ENCODE measurements at places on chromosomes 1 and 21.

DNA sequence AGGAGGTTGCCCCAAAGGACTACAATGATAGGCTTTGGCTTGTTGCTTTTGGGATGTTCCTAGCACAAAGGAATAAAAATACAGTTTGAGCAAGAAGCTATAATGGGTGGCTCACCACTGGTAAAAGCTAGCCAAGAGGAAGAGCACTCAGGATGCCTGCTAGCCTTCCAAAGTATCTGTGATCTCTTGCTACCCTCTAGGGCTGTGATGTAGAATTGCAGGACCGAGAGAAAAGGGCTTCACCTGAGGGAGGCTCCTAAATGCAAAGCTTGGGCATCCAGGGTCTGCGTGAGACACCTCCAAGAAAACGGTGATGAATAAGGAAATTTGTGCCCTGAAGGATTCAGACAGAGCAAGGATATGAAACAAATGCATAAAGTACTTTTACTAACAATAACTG is 17.7 kb downstream of the IVL start:
- DNase-seq, result no peak

GRCh38 chr1:83815330-83815729 is 183.6 kb downstream of the TTLL7 start:
- DNase-seq, result no peak

DNA sequence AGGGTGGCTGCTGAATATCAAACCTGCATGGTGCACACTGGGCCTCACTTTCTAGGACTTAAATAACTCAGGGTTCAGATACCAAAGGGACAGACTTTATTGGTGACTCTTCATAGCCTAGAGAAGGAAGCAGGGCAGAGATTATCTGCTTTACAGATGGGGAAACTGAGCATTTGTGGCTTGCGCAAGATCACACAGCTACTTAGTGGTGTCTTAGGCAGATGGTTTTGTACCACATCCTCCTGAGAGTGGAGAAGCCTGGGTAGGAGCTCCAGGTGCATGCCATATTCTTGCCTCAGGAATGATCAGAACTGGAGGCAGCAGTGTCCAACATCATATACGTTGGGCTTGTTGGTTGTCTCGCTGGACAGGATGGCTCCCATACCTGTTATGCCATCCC is 6.8 kb upstream of the DPH2 start:
- no peak for DNase-seq

GRCh38 chr1:60911966-60912697 is 170.2 kb upstream of the NFIA start:
- no peak for DNase-seq

GRCh38 chr1:60864722-60865121 is 217.6 kb upstream of the NFIA start:
- no peak for DNase-seq

- DNase-seq, result no peak
These were observed 60.7 kb upstream of the TEKT2 start for GRCh38 chr1:36023098-36023769.

- DNase-seq, result no peak
These were observed 71.9 kb downstream of the ST3GAL3 start for GRCh38 chr1:43779266-43779665.

DNA sequence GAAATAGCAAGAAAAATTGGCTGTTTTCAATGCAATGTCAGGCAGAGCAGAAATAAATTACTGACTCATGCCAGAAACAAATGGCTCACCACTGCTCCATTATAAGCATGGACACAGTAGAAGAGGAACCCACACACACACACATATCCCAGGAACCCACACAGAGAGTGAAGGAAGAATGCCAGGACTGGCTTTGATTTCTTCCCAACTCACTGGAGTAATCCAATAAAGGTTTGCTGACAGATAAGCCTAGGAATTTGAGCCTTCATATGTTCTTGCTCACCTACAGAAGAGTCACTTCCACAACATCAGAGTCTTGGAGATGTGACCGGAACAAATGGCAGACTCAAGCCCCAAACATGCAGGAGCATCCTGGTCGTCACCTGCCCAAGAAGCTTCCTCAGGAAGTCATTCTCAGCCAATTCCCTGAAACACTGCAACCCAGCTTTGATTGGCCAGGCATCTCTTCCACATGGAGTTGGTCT is 2.2 kb downstream of the SH3BP5L start:
- no peak for DNase-seq

GRCh38 chr1:172874950-172875349 is 175.8 kb downstream of the TNFSF18 start:
- DNase-seq, result no peak

GRCh38 chr1:114651893-114652292 is 18.0 kb downstream of the DENND2C start:
- no peak for DNase-seq

DNA sequence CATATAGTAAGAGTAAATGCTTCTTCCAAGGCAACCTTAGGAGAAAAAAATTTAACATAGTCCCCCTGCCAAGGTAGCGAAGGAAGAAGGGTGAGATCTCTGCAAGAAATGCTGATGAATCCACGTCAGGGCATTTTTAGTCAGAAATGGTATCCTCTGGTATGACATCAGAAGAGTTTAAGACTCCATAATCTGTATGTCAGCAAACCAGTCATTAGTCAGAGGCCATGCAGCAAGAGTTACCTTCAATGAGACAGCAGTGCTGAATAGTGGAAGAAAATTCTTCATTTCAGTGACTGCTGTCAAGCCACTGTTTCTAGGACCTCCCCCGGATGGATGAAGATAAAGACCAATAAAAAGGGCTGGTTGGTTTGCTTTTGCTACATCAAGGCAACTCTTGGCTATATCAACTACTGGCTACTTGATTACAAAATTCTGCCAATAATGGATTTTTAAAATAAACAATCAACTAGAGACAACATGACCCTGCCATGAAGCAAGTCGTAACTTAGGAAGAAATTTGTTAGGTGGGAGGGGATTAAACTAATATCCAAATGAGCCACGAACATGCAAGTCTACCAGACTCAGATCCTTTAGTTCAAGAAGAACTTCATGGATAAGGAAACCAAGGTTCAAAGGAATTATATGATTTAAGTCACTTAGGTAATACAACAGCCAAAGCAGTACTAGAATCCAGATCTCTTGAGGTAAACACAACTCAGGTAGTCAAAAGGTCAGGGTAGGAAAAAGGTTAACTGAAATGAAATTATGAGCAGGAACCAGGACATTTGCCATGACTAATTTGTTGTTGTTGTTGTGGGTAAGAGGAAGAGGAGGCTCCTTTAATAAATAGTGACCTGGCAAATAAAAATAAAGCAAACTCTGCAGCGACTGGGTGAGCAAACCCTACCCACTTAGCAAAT is 25.6 kb upstream of the GUCA2A start:
- DNase-seq, result no peak

- DNase-seq, result no peak
These were observed 44.7 kb upstream of the LYPLAL1 start for GRCh38 chr1:219128957-219129356.

- DNase-seq, result no peak
These were observed 35.5 kb upstream of the PARP1 start for GRCh38 chr1:226443439-226443838.

DNA sequence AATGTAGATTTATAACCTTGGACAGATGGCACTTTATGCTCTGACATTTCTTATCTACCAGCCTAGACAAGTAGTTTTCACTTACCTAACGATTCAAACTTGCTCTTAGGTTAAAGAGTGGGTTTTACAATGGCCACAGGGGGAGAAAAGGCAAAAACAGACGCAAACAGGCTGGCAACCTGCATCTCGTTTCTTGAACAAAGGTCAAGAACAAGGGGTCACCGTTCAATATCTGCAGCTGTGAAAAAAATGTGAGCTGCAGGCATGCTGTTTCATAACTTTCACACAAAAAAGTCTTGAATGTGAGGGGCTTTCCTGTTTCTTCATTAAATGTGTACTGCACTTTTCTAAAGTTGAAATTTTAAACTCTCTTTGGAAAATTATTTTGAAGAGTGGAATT is 49.4 kb downstream of the SYDE2 start:
- no peak for DNase-seq

DNA sequence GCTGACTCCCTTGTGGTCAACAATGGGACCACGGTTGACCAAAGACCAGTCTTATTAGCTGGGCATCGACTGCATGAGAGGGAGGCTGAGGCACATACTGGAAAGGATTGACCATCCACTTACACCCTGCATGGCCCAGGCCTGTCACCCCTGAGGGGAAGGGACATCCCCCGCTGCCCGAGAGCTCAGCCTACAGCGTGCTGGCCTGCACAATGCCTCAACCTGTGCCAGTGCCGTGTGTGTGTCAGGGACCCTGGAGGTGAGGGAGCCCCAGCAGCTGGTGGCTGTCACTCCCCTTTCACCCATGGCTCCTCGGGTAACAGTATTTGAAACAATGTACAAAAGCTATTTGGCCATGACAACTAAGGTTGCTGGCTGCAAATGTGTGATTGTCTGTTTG is 67.3 kb downstream of the SLC35F3 start:
- no peak for DNase-seq

DNA sequence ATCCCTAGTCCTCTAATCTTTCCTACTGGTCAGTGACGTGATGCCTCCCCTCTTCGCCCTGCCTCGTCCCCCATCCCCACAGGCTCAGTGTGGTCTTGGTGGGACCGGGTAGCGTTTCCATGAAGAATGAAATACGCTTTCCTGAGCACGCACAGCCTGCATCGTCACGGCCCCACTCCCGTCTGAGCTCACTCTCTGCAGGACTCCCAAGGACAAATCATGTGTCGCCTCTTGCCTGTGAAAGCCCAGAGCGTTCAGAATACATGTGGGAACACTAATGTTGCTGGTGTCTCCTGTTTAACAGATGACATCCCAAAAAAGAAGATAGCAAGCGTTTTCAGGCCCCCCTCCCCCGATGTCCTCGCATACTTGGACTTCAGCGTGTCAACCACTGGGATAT is 49.2 kb downstream of the S100B start:
- DNase-seq, result no peak

DNA sequence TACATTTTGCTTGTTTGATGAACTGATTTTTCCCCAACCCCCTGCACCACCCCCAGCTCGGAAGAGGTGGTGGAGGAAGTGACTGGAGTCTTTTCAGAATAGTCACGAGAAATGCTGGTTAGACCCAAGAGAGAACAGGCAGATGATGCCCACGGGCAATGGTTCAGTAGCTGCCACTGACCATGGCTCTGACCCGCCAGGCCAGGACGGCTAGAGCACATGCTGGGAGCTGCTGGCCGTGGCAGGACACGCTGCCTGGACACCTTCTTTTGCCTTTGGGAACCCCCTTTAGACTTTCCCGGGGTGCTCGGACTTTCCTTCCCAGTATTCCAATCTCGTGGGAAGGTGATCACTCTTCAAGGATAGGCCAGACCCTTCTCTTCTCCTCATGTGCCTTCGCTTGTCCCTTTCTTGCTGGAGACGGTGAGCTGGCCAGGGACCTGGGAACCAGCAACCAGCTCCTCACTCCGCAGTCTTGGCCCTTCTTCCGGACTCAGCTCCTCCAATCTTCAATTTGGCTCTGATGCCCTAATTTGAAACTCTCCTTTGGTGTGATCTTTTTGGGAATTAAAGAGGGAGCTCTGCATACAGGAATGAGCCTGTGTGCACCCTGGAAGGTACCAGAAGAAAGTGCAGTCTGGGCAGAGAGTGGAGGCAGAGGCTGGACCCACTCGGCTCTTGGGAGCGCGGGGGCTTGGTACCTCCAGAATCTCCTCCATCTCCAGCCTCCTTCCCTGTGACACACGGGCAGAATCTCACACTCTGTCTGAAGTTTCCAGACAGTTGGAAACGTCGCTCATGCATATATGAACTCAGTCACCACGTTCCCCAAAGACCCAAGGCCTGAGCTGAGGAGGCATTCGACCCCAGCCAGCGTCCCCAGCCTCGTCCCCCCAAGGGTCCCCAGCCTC is 4.0 kb upstream of the PDE9A start:
- DNase-seq, result no peak

- no peak for DNase-seq
These were observed 15.1 kb upstream of the DUSP10 start for GRCh38 chr1:221756830-221757551.

DNA sequence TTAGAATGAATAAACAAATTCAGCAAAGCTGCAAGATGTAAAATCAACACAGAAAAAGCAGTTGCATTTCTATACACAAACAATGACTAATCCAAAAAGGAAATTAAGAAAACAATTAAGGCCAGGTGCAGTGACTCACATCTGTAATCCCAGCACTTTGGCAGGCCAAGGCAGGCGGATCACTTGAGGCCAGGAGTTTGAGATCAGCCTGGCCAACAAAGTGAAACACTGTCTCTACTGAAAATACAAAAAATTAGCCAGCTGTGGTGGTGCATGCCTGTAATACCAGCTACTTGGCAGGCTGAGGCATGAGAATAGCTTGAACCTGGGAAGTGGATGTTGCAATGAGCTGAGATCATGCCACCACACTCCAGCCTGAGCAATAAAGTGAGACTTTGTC is 22.3 kb downstream of the THEM4 start:
- DNase-seq, result no peak

- DNase-seq, result no peak
These were observed 97.8 kb downstream of the LPAR3 start for GRCh38 chr1:84795213-84795612.

- DNase-seq, result no peak
These were observed 2.7 kb downstream of the CDKN2C start for GRCh38 chr1:50972766-50973165.

- DNase-seq, result no peak
These were observed 44.1 kb upstream of the SLC19A1 start for GRCh38 chr21:45586289-45586858.
